ENCODE measurements at places on chromosomes 12 and 14. TPM values are rescaled to one million over a fixed set of nuclear protein-coding genes. Genes with fewer than 3 reads are reported as not detected.
A peak's percentile ranks its signal among the peaks of the same experiment; 100 is the strongest.

- DNase-seq, result no peak
These were observed 422.2 kb downstream of the EGLN3 start for GRCh38 chr14:33528655-33529054.

- DNase-seq, result no peak
These were observed 7.5 kb upstream of the SAV1 start for GRCh38 chr14:50675597-50675996.

DNA sequence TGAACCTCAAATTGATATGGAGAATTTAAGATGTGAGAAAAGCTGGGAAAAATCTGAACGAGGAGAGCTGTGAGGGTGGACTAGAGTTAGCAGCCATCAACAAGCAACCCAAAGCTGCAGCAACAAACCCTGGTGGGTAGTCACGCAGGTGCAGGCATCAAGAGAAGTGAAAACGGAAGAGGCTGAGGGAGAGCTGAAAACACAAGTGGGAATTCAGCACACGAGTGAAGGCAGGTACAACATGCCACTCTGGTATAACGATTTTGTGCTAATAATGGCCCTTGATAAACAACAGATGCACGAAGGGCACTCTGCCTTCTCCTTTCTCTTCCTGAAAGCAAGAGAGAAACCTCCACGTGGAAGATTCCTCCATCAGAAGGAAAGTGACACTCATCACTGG is 11.5 kb downstream of the TCL1B start:
- no peak for DNase-seq

DNA sequence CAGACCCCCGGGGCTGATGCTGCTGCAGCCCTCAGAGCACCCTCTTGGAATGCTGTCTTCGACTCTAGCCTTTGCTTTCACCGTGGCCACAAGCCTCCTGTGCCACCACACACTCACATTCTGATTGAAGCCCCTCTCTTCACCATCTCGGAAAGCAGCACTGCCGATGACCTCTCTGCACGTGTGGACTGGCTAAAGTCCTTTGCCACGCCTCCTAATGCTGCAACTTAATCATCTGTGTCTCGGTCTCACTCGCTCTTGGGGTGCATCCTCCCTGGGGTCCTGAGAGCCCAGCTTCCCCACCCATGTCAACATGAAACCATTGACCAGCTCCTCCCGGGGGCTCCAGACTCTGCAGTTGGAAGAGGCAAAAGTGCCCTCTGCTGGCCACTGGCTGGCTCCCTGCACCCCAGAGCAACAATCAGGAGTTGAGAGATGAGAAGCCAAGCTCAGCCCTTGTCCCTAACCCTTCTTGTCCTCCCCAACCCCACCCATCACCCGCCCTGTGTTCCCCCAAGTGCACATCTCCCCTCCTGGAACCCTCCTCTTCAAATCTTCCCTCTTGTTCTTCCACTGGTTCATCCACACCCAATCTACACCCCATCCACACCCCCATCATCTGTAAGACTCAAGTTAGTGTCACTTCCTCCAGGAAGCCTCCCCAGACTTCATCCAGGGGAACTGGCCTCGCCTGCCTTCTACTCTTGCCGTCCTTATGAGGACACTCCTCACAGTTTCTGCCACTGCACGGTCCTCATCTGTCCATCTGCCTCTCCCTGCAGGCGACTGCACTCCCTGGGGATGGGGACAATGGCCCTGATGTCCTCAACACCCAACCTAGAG is 23.6 kb upstream of the FAM181A start:
- DNase-seq, result no peak

DNA sequence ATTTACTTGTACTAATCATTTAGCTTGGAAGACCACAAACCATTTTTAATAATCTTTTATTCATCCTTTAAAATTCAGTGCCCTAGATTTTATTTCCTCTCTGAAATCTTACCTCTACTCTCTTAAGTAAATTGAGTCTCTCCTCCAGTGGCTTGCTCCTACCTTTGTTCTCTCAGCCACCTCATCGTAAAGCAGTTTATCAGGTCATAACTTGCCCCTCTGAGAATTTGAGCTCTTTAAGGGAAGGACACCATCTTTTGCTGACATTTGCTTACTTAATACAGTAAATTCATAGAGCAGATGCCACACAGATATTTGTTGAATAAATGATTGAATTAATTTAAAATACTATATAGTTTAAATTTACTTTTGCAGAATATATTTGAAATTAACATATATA is 794.3 kb downstream of the C12orf50 start:
- no peak for DNase-seq

DNA sequence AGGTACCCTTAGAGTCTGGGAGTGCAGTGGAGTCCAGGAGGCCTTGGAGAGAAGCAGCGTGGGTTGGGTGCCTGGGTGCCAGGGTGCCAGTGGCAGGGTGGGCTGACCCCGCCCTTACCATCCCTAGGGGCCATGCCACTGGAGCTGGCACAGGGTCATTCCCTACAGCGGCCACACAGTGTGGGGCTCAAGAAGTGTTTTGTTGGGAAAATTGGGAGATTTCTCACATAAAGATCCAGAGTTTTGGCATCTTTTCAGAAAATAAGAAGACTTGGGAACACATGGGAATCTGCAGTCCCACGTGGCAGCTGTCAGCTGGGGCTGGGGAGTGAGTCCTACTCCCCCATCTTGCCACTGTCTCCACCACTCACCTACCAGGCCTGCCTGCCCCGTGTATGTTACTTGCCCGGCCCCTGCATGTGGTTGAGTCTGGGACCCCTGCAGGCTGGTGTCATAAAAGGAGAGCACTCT is 4.2 kb downstream of the VASH1 start:
- DNase-seq, result no peak

- DNase-seq, result no peak
These were observed at the start of gene LRRC9 for GRCh38 chr14:59919570-59920377. Gene LRRC9 (plus strand): TSS chr14:59920144.

DNA sequence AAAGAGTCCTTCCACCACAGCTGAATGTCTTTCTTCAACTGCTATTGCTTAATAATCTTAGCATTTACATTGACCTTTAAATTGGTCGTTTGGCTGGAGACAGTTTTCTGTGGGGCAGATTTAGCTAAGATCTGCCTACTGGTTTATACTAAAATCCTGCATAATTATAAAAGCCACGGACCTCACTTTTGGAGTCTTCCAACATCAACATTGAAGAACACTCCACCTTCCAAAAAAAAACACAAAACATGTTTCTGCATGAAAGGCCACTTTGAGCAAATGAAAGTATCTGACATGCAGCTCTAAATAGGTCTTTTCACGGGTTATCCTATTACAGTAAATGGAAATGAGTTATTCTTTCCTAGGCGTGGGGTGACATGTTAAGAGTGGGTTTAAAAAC is 57.0 kb upstream of the KRR1 start:
- DNase-seq, result no peak

DNA sequence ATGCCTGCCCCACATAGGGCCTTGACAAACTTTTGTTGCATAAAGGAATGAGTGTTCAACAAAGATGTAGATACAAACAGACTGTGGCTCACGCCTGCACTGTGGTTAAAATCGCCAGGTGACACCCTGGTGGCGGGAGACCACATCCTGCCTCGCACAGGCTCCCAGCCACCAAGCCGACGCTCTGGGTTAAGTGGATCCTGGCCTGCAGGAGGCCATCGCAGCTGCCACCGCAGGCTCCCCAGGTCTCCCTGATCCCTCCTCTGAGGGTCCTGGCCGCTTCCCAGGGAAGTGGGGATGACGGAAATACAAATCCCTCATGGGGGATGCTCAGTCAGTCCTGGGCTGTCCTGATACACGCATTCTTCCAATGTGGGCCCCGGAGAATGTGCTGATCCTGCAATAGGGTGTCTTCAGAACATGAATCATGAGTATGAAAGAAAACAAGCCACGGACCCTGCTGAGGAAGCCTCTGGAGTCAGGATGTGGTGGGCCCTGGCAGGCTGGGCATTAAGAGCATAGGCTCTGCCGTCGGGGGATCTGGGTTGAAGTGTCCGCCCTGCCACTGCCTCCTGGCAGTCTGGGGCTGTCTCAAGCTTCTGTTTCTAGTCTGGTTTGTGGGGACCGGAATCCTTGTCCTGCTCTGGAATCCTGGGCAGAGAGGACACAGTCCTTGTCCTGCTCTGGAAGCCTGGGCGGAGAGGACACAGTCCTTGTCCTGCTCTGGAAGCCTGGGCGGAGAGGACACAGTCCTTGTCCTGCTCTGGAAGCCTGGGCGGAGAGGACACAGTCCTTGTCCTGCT is 53.5 kb upstream of the BEGAIN start:
- DNase-seq, result no peak

GRCh38 chr12:45425426-45425825 is 209.5 kb downstream of the ANO6 start:
- peak; percentile 27 for DNase-seq

- DNase-seq, result no peak
These were observed 625 bp downstream of the ANGEL1 start for GRCh38 chr14:76812093-76812421.

GRCh38 chr12:113055594-113056380 is 743 bp upstream of the DTX1 start:
- DNase-seq, result no peak

- no peak for DNase-seq
These were observed 60.5 kb downstream of the PTPRQ start for GRCh38 chr12:80504389-80505163.

DNA sequence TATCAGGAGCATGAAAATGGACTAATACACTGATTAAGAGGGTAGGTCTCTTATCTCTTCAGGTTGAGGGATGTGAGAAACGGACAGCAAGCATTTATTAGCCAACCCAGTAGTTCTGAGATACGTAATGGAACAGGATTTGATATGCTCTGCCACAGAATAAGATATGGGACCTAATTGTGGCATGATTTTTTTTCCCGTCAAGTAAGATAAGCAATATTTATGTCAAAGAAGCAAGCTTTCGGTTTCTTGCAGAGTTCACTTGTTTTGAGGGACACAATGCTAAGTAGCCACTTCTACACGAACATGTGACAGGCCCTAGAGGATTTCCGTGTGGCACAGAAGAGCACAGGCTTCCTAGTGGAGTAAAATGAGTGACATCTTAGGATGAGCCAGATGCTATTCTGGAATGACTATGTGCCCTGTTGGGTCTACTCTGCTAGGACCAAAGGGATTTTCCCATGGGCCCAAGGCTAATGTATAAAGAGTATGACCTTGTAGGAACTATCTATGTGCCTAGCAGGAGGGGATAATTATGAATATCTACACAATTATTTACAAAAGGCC is 57.9 kb downstream of the SLC38A1 start:
- no peak for DNase-seq

DNA sequence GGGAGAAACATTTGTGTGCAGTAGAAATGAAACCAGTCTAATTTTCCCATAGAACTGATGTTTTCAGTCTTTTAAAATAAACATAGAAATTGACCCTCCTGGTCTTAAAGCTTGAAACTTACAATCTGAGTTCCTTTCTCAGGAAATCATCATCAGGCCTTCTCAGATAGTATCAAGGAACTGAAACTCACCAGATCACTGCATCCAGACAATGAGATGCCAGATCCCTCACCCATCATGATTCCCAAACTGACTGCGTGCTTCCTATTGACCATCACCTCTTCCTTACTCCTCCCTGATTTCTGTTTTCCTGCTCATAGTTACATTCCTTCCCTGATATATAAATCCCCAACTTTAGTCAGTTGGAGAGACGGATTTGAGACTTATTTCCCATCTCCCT is 195.0 kb upstream of the AMIGO2 start:
- DNase-seq, result no peak

DNA sequence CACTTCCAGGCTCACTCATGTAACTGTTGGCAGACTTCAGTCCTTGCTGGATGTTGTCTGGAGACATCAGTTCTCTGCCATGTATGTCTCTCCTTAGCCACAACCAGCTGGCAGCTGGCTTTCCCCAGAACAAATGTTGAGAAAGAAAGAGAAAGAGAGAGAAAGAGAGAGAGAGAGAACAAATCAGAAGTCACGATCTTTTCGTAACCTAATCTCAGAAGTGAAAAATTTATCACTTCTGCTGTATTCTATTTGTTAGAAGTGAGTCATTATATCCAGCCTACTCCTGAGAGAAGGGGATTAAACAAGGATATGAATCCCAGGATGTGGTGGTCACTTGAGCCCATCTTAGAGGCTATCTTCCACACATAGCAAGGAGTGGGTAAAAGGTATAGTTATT is 101.2 kb downstream of the BTG1 start:
- DNase-seq, result no peak

DNA sequence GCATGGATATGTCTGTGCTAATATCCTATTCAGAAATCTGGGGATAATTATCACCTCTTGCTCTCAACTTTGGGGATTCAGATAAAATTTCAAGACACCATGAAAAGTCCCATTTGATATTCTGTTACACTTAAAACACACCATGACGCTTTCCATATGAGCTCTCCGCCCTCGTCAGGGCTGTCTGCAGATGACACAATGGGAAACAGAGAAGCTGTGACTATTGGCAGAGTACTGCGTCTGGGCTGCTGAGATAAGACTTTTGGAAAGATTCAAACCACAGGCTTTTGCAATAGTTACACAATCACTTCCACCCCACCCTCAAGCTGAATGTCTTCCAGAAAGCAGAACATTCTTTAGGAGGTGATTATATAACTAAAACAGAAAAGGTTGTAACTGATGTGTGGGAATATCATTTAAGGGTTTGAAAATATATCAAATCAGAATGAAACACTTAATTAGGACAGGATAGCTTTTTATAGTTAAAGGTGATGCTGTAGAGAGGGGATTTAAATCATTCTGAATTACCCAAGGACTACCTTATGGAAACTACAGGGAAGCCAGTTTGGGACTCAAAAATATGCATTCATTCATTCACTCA is 75.3 kb upstream of the TMPO start:
- peak; percentile 66 for DNase-seq

GRCh38 chr12:108305991-108306501 is 33.1 kb downstream of the CMKLR1 start:
- DNase-seq, result no peak

GRCh38 chr14:50260511-50260910 is 29.1 kb upstream of the SOS2 start:
- DNase-seq, result peak; percentile 15

- no peak for DNase-seq
These were observed 84.5 kb downstream of the CHGA start for GRCh38 chr14:93007225-93007997.

DNA sequence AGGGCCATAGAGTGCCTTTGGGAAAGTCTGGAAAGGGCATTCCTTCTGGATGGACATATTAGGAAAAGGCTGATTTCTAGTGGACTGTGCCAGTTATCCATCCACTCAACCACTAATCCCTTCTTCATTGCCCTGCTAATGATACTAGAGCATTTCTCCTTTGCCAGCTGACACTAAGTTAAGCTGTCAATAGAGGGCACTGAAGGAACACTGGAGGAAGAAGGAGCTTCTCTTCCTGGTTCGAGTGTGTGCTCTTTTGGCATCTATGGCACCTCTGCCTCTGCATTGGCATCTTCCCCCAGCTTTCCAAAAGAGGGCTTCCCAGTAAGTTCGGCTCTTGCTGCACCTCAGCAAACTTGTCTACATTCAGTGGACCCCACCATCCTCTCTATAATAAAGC is 165.4 kb downstream of the DERA start:
- no peak for DNase-seq

- DNase-seq, result no peak
These were observed 27.6 kb downstream of the SAMD4A start for GRCh38 chr14:54594537-54594936.

- no peak for DNase-seq
These were observed 31.6 kb upstream of the CD69 start for GRCh38 chr12:9792185-9792900.

Gene CCDC85C
- polyA plus RNA-seq, result 7.2 TPM

Gene KRT6A
- polyA plus RNA-seq, result not detected

Gene TAMALIN
- 7.2 TPM for polyA plus RNA-seq

Gene MYO1H
- not detected for polyA plus RNA-seq

Gene MYO1A
- polyA plus RNA-seq, result not detected

Gene GYS2
- not detected for polyA plus RNA-seq

Gene OR11H6
- not detected for polyA plus RNA-seq

Gene TEX52
- polyA plus RNA-seq, result not detected

Gene IKZF4
- polyA plus RNA-seq, result 4.7 TPM
